Activated T-cell treated with anti-CD3 and anti-CD28 coated beads, Interleukin-2, amount 50 U/mL, for 72 hours (primary cell): ENCODE measurements at places on chromosomes 13 and 19. TPM values are rescaled to one million over a fixed set of nuclear protein-coding genes. Genes with fewer than 3 reads are reported as not detected.
A peak's percentile ranks its signal among the peaks of the same experiment; 100 is the strongest.

- no peak overlapping the region for H3K27ac ChIP-seq
- H3K27me3 ChIP-seq = no peaks in the 10 kb centered on the region
- H3K4me3 ChIP-seq = no peak overlapping the region
- no peak for DNase-seq
These were observed 30.0 kb downstream of the KEAP1 start for GRCh38 chr19:10473192-10473591.

DNA sequence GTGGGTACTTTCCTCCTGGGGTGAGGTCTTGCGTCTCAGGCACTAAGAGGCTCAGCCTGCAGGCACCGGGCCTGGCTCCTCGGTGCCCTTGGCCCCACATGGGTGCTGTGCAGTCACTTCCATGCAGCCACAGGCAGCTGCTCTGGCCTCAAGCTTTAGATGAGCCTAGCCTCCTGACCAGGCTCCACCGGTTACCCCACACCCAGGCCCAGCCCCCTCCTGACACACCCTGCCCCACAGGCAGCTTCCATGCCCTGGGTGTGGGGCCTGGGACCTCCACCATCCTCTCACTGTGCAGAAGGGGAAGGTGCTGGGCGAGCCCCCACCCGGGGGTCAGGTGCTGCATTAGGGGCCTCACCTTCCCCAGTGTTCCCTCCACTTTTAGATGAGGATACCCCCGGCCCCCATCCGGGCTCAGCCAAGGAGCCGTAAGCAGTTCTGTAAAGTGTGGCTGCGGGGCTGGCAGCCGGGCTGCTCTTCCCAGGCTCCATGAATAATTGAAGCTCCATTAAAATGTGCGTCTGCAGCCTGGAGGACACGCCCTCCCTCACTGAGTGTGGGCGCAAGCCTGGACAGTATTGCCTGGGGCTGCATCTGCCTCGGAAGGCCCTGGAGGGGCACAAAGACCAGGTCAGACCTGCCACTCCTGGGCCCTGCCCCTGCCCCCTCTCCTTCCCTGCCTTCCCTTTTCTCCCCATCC is 72.5 kb upstream of the KCTD15 start:
- no peaks in the 10 kb centered on the region for H3K4me1 ChIP-seq
- no peak overlapping the region for H3K27ac ChIP-seq
- no peak overlapping the region for H3K4me3 ChIP-seq
- no peaks in the 10 kb centered on the region for H3K36me3 ChIP-seq

DNA sequence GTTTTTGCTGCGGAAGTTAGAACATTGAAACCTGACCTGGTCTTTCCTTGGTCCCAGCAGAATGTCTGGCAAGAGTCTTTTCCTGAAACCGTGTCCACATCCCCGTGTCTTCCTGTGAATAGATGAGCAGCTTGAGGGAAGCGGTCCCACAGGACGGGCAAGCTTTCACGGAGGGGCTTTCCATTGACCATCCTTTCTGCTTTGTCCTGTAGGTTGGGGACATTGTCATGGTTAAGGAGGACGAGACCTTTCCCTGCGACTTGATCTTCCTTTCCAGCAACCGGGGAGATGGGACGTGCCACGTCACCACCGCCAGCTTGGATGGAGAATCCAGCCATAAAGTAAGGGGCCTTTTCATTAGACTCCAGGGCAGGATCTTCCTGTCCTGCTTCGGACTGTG is 126.0 kb downstream of the ATP11A start:
- H3K27me3 ChIP-seq = no peaks in the 10 kb centered on the region
- no peak for DNase-seq
- H3K4me3 ChIP-seq = no peak overlapping the region
- no peak overlapping the region for H3K27ac ChIP-seq
- H3K36me3 ChIP-seq = peaks cover 4% of the 10 kb centered on the region

DNA sequence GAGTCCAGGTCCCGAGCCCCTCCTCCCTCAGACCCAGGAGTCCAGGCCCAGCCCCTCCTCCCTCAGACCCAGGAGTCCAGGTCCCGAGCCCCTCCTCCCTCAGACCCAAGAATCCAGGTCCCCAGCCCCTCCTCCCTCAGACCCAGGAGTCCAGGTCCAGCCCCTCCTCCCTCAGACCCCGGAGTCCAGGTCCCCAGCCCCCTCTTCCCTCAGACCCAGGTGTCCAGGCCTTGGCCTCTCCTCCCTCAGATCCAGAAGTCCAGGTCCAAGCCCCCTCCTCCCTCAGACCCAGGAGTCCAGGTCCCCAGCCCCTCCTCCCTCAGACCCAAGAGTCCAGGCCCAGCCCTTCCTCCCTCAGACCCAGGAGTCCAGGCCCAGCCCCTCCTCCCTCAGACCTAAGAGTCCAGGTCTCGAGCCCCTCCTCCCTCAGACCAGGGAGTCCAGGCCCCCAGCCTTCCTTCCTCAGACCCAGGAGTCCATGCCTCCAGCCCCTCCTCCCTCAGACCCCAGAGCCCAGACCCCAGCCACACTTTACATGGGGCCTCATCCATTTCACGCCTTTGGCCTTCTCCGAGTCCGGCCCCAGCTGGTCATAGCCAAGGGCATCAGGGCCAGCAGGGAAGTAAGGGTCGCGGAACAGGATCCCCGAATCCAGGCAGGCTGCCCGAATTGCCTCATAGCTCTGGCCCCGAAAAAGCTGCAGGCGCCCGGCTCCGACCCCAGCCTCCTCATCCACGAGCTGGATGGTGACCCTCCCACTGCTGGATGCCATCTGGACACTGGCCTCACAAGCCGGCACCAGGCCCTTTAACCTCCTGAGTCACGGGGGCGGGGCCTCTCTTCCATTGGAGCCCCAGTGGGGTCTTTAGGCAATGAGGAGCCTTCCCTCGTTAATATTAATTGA is 628 bp downstream of the CAPN12 start:
- H3K27me3 ChIP-seq = no peaks in the 10 kb centered on the region
- H3K4me1 ChIP-seq = peaks cover 5% of the 10 kb centered on the region
- DNase-seq = no peak
- no peaks in the 10 kb centered on the region for H3K36me3 ChIP-seq

DNA sequence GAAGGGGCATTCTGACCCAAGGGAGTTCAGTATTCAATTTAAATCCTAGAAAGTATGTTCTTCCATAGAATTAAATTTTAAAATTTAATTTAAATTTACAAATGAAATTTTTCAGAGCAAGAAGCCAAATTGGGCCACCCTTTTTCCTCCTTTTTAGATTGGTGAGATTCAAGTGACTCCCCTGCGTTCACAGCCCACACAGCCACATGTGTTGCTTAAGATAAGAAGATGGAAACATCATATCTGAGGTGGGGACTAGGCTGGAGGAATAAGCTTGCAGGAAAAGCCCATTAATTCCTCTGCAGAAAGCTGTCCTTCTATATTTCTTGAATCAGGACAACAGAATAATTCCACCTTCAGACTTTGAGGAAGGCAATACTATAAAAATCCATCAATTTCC is 392.7 kb upstream of the ZNF507 start:
- H3K4me1 ChIP-seq = no peaks in the 10 kb centered on the region
- no peak for DNase-seq
- H3K27me3 ChIP-seq = no peaks in the 10 kb centered on the region
- H3K36me3 ChIP-seq = no peaks in the 10 kb centered on the region
- no peak overlapping the region for H3K27ac ChIP-seq

GRCh38 chr13:42859760-42860159 is 78.4 kb downstream of the FAM216B start:
- no peak overlapping the region for H3K4me3 ChIP-seq
- H3K4me1 ChIP-seq = no peaks in the 10 kb centered on the region
- H3K27ac ChIP-seq = no peak overlapping the region
- peaks cover 16% of the 10 kb centered on the region for H3K27me3 ChIP-seq
- H3K36me3 ChIP-seq = no peaks in the 10 kb centered on the region

GRCh38 chr13:91816263-91816807 is 417.9 kb downstream of the GPC5 start:
- no peaks in the 10 kb centered on the region for H3K4me1 ChIP-seq
- no peak for DNase-seq
- H3K27me3 ChIP-seq = no peaks in the 10 kb centered on the region
- no peaks in the 10 kb centered on the region for H3K36me3 ChIP-seq
- H3K27ac ChIP-seq = no peak overlapping the region
- H3K4me3 ChIP-seq = no peak overlapping the region

DNA sequence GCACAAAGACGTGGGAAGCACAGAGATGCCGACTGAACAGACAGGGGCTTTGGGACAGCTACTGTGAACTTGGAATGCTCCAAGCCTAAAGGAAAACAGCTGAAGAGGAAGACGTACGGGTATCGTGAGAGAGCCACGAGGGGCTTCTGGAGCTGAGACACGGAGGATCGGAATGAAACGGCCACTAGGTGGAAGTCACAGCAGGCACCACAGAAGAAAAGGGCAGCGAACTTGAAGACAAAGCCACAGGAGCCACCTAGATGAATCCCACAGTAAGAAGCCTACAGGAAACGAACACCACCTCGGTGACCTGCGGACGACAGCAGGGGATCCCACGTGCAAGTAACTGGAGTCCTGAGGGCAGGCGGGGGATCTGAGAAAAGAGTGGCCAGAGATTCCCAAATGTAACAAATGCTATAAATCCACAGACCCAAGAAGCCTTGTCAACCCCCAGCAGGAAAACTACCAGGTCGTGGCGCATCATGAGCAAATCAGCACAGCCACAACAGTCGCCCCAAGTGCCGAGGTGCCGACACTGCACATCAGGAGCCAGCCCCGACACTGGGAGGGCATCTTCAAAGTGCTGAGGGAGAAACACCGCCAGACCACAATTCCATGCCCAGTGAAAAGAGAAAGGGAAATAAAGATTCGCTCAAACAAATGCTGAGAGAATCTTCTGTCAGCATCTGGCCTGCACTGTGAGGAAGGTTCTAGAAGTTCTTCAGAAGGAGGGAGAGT is 39.3 kb upstream of the ISYNA1 start:
- H3K27ac ChIP-seq = peak overlapping the region; percentile 98
- H3K36me3 ChIP-seq = no peaks in the 10 kb centered on the region
- H3K4me3 ChIP-seq = peak overlapping the region; percentile 17
- no peaks in the 10 kb centered on the region for H3K27me3 ChIP-seq

DNA sequence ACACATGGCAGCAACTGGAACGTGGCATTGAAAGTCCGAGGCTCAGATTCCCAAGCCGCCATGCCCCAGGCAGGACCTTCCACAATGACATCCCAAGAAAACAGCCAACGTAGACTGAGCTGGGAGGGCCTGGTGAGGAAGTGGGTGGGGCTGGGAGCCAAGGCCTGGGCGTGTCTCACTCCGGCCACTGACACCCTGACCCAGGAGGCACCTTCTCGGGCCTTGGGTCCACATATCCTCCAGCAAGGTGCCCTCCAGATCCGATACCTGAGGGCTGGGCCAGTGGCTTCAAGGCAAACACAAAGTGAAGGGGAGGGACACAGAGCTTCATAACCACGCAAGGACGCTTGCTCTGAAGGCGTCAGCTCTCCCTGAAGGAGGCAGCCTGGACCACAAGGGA is 43.0 kb downstream of the RAB20 start:
- peaks cover 8% of the 10 kb centered on the region for H3K4me1 ChIP-seq
- DNase-seq = no peak
- no peak overlapping the region for H3K27ac ChIP-seq
- H3K36me3 ChIP-seq = no peaks in the 10 kb centered on the region

DNA sequence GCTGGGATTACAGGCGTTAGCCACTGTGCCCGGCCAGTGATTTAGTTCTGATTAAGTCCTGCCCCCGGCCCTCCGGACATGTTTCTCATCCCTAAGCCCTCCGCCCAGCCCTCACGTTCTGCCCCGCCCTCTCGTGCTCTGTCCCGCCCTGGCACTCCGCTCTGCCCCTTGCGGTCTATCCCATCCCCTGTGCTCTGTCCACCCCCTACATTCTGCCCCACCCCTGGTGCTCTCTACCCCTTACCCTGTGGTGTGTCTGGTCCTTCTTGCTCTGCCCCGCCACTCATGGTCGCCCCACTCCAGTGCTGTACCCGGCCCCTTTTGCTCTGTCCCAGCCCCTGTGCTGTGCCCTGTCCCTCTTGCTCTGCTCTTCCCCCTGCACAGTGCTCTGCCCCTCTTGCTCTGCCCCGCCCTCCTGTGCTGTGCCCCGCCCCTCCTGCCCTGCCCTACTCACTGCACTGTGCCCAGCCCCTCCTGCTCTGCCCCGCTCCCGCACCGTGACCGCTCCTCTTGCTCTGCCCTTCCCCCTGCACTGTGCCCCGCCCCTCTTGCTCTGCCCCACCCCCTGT is 3.0 kb downstream of the GTPBP3 start:
- H3K36me3 ChIP-seq = peaks cover 5% of the 10 kb centered on the region
- H3K4me1 ChIP-seq = peaks cover 10% of the 10 kb centered on the region
- no peaks in the 10 kb centered on the region for H3K27me3 ChIP-seq
- no peak overlapping the region for H3K4me3 ChIP-seq
- no peak overlapping the region for H3K27ac ChIP-seq

DNA sequence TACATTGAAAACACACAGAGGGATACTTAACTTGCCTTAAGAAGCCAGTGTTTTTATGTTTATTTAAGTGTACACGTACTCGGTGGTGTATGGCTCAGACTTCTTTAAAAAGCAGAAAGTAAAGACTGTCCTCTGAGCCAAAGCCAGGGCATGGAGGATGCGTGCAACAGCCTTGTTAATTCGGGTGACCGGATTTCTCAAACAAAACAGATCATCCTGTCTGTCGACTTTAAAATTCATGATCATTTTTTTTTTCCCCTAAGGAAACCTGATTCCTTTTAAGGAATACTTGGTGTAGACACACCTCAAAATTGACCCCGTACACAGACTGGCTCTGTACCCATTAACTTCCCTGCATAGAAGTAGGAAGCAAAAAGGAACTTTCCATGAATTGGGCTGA is 124.7 kb upstream of the RNF113B start:
- no peak for DNase-seq
- no peak overlapping the region for H3K27ac ChIP-seq
- peaks cover 5% of the 10 kb centered on the region for H3K27me3 ChIP-seq
- H3K4me3 ChIP-seq = no peak overlapping the region

GRCh38 chr19:1070576-1070930 is 3.6 kb downstream of the ARHGAP45 start:
- DNase-seq = no peak
- peak overlapping the region; percentile 97 for H3K4me3 ChIP-seq
- no peak overlapping the region for H3K27ac ChIP-seq
- peaks cover 57% of the 10 kb centered on the region for H3K4me1 ChIP-seq

GRCh38 chr13:109028624-109029023 is 399.2 kb downstream of the MYO16 start:
- H3K4me1 ChIP-seq = no peaks in the 10 kb centered on the region
- H3K27me3 ChIP-seq = no peaks in the 10 kb centered on the region
- DNase-seq = no peak
- H3K36me3 ChIP-seq = no peaks in the 10 kb centered on the region

CCDC70 gene
- not detected for total RNA-seq

HRC gene
- total RNA-seq = not detected

NXNL1 gene
- total RNA-seq = not detected

PCDH17 gene
- total RNA-seq = not detected

C1QTNF9B gene
- not detected for total RNA-seq

TRPM4 gene
- 0.96 TPM for total RNA-seq

CFAP97D2 gene
- total RNA-seq = 1.1 TPM
